ENCODE measurements at places on chromosomes 13 and 19.

- no peak for DNase-seq
Observed at GRCh38 chr19:40312533-40312932, 27.4 kb upstream of the AKT2 start.

DNA sequence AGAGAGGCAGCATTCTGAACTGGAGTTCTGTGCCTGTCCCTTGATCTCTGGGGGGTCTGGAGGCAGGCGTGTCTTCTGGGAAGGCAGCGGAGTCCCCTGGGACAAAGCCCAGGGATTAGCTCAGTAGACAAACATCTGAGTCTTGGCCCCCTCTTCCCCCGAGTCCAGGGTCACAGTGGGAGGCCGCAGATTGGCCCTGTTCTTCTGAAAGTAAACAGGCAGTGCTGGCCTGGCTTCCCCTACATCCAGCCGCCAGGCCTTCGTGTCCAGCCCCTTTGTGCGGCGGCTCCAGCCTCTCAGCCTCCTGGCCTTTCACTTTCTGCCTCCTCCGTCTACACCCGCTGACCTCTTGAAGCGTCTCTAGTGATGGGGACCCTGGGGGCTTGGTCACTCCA is 989 bp downstream of the NFILZ start:
- peak; percentile 70 for DNase-seq

DNA sequence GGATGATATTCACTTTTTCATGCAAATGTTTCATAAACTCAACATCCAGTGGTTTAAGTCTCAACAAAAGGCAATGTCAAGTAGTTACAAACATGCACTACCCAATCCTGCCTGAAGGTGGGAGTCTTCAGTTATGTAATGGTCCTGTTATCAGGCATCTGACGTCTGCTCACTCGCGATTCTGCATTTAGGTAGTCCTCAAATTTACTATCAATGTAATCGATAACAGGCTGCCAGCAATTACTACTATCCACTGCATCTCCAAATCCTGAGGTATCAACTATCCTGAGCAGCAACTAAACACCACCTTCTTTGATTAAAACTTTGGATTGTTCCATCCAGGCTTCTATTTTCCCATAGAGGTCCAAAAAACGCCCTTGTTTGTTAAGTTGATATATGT is 51.2 kb downstream of the NLRP12 start:
- DNase-seq, result peak; percentile 78

GRCh38 chr19:3322199-3322978 is 44.0 kb upstream of the NFIC start:
- no peak for DNase-seq

GRCh38 chr13:69793783-69794453 is 313.7 kb upstream of the ATXN8OS start:
- DNase-seq, result no peak

GRCh38 chr19:14611051-14611450 is 28.2 kb downstream of the CLEC17A start:
- no peak for DNase-seq

DNA sequence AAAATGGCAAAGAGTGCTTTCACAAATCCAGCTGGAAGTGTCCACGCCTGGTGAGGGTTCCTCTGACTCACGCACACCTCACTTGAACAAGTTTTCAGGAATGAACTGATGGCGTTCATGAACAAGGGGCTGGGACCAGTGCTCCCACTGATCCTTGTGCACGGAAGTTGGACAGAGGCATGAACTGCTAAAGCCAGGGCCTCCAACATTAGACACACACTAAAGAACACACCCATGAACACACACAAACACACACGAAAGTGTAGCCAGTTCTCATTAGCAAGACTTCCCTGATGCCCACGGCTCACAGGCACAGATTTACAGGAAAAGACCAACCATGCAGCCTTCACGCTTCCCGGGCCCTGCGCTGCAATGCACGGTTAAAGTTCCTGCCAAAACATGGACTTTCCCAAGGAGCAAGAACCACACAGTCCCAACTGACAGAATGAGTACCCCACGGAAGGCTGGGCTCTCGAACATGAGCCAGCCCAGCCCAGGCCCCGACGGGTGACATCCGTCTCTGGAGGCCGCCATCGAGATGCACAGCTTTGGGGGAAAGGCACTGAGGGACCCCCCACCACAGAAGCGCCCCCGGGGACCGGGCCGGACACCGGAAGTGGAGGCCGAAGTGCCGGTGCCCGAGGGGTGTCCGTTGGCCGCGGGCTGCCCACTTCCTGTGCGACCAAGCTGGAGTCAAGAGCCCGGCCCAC is 808 bp downstream of the DNMT1 start:
- DNase-seq, result peak; percentile 69

DNA sequence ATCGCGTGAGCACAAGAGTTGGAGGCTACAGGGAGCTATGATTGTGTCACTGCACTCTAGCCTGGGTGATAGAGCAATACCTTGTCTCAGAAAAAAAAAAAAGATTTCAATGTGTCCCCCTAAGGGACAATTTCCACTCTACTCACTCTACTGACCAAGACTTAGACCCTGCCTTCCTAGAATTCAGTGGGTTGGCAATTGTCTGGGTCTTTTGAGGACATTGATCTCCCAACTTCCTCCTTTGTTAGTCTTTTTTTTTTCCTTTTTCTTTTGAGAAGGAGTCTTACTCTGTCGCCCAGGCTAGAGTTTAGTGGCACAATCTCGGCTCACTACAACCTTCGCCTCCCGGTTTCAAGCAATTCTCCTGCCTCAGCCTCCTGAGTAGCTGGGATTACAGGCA is 2.2 kb downstream of the SPTBN4 start:
- DNase-seq, result no peak
